ENCODE measurements at places on chromosomes 5 and 9. TPM values are rescaled to one million over a fixed set of nuclear protein-coding genes. Genes with fewer than 3 reads are reported as not detected.

The GAPT gene
- 1.3 TPM for polyA plus RNA-seq

The FRMD3 gene
- polyA plus RNA-seq: 0.35 TPM

The MPDZ gene
- polyA plus RNA-seq: not detected

The CD72 gene
- 5.1 TPM for polyA plus RNA-seq

The ARL14EPL gene
- not detected for polyA plus RNA-seq

The PHF24 gene
- not detected for polyA plus RNA-seq
